ENCODE measurements at places on chromosomes 4 and X. TPM values are rescaled to one million over a fixed set of nuclear protein-coding genes. Genes with fewer than 3 reads are reported as not detected.

The RAB9B gene
- 0.44 TPM for total RNA-seq

The SMIM10 gene
- total RNA-seq: 0.34 TPM

The GPR78 gene
- not detected for total RNA-seq

DNA sequence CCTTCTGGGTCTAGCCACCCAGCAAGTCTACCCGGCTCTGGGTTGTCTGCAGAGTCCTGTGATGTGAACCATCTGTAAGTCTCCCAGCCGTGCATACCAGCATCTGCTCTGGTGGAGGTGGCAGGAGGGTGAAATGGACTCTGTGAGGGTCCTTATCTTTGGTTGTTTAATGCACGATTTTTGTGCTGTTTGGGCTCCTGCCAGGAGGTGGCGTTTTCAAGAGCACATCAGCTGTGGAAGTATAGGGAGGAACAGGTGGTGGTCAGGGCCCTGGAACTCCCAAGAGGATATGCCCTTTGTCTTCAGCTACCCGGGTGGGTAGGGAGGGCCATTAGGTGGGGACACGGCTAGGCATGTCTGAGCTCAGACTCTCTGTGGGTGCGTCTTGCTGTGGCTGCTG, 66.5 kb upstream of the ZFP42 start:
- no peak for DNase-seq

DNA sequence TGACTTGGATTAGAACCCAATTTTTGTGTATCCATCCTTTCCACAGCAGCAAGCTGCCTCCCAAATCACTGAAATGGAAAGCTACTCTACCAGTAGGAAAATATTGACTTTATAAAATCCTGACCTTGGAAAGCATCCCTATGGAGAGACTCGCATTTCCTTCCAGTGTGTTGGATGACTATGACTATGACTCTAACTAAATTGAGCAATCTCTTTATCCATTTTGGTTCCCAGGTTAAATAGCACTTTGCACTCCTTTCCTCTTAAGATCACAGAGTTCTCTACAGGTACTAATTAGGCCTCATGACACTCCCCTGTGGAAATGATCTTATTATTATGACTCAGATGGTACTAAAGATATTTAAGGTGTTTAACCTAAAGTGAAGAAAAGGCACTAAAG, 431.8 kb downstream of the PPARGC1A start:
- DNase-seq: no peak

All from activated CD4-positive, alpha-beta memory T cell treated with anti-CD3 and anti-CD28 coated beads for 36 hours (primary cell).